ENCODE measurements at places on chromosomes 12 and 14.
A peak's percentile ranks its signal among the peaks of the same experiment; 100 is the strongest.

DNA sequence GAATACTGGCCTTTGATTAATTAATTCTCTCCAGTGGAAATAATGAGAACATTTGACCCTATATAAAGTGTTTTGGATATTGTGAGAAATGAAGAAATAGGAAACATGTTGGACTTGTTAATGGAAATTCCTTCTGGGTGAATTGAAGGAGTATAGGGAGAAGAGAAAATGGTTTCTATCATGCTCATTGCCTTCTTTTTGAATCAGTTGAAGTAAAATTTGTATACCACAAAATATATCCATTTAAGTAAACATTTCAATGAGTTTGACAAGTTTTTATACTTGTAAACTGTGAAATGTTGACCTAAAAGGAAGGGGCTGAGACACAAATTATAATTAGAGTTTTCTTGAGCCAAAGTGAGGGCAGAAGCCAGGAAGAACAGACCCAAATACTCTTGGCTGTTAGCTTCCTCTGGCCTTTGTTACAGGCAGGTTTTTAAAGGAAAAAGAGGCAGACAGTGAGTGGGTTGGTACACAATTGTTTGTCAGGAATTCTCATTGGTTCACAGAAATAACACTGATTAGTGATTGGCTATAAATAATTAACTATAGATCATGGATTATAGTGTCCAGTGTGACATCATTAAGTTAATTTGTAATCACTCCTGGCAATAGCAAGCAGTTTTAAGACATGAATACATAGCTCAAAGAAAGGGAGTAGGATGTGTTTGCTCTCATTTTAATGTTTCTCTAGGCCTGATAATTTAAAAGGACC lies 826 bp downstream of the ZNF705A start:
- DNase-seq, result no peak

DNA sequence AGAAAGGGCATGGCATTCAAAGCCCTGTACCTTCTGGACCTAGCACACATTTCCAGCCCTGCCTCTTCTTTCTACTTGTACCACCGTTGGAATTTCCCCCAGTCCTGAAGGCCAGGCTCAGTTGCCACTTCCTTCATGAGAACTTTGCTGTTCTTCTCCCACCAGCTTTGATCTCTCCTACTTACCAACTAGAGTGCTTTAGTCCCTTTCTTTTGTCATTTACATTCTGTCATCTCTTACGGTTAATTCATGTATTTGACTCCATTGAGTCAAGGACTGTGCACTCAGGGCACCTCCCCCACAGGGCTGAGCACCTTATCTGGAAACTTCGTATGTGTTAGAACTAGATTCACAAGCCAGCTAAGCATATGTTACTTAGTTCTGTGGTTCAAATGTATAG lies 26.3 kb downstream of the BICDL1 start:
- DNase-seq, result no peak

- no peak for DNase-seq
Measured at GRCh38 chr12:44384136-44384535, 492.0 kb downstream of the NELL2 start.

DNA sequence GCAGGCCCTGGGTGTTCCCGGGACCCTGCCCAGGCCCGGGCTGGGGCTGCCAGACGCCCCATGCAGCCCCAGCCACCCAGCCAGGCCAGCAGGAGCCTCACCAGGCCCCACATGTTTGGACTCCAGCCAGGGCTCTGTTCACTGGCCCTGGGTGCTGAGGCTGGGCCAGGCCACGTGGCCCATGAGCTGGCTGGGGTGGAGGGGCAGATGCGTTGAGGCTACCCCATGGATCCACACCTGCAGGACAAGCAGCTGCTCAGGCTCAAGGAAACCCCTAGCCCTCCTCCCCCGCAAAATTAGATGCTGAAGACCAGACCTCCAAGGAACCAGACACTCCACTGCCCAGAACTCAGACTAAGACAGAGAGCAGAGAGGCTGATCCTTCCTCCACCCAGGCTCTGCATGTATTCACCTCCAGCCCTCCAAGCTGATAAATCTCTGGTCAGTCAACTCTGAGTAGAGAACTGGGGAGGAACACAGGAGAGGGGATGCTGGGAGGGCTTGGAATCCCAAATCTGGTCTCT lies 1.6 kb downstream of the CDH24 start:
- DNase-seq, result no peak

DNA sequence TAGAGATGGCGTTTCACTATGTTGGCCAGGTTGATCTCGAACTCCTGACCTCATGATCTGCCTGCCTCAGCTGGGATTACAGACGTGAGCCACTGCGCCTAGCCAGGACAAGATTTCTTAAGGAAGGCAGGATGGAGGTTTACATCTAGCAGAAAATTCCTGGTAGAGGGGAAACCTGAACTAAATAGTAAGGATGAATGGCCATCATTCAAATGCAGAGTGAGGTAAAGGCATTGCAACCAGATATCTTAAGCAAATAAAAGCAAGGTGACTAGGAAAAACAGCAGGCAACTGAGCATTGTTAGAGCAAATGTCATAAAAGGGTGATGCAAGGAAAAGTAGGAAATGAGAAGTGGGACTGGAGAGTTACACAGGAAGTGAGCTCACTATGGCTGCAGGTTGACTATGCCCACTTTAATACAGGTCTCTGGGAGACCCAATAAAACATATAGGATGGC lies 133.0 kb downstream of the SOX5 start:
- DNase-seq, result no peak

DNA sequence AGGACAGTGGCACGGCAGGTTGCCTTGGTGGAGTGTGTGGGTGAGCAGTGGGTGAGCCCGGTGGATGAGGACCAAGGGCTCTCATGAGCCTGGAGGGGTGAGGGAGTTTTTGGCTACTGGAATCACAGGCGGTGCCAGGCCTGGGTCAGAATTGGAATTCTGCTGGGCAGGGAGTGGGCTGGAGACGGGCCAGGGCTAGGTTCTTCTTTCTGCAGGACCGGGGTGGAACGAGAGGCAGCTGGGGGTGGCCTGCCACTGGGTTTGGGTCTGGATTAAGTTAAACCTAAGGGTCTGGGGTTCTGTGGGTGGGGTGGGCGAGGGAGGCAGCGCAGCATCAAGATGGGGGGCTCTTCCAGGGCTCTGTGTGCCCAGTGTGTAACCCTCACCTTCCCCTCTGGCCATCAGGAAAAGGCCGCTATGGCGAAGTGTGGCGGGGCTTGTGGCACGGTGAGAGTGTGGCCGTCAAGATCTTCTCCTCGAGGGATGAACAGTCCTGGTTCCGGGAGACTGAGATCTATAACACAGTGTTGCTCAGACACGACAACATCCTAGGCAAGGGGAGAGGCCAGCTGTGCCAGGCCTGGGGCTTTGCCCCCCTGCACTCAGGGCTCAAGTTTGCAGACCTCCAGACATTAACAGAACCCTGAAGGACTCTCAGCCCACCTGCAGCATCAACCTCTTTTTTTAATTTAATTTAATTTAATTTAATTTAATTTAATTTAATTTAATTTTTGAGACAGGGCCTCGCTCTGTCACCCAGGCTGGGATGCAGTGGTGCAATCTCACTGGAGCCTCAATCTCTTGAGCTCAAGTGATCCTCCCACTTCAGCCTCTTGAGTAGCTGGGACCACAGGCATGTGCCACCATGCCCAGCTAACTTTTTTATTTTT lies 7.0 kb downstream of the ACVRL1 start:
- no peak for DNase-seq

- DNase-seq, result peak; percentile 88
Measured at GRCh38 chr12:110826592-110827200, 20.1 kb upstream of the CCDC63 start.

GRCh38 chr14:90348270-90348669 lies 16.5 kb upstream of the NRDE2 start:
- DNase-seq, result no peak

GRCh38 chr14:30482276-30482675 lies 76.7 kb upstream of the G2E3 start:
- DNase-seq, result no peak

DNA sequence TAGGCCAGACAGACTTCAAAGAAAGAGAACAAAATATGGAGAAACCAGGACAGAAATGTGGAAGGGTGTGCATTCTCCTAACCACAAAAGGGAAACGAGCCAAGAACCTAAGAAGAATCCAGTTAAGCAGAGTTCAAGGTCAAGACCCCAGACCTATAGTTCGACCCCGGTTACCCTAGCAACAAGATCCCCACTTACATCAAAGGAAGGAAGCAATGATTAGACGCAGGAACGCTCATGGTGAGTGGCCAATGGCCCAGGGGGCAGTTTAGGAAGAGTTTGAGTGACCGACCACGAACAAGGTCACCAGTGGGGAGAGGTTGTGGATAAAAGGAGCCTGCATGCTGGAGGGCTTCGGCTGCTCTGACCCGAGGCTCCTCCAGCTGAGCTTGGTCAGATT lies 36.2 kb downstream of the OAS2 start:
- DNase-seq, result no peak

- no peak for DNase-seq
Measured at GRCh38 chr14:52767058-52767833, 24.2 kb downstream of the GNPNAT1 start.

DNA sequence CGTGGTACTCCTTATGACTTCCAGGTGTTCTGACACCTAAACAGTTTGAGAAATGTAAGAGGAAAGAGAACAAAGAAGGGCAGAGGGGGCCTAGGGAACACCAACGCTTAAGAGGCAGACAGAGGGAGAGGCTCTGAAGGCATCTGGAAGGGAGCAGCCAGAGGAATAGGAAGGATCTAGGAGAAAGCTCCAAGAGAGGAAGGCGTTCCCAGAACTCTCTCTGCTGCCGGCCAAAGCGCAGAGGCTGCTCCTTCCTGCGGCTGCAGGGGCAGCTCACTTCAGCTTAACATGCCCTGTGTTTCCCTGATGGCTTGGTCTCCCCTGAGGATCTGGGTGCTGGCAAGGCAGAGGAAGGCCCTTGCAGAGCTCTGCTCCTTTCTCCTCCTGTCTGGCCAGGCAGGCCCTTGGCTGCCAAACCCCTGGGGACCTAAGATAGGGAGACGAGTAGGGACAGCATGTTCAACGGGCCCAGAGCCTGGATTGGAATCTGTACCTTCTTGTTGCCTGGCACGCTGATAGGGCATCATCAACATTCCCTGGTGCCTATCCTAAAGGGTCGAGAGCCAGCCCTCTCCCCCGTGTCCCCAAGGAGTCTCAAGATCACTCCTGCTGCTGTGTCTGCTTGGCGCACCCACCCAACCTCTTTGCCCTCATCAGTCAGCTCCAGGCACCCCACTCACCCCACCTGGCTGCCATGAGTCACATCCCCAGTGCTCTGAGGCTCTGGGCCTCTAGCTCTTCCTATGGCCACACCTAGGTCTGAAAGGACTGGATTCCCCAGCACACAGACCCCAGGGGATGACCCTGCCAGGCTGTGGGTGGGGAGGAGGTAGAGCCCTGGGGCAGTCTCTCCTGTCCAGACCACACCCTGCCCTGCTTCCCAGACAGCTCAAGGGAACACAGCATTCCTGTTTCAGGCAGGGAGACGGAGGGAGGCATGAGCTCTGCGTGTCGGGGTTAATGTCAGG lies 45.6 kb downstream of the LTBP2 start:
- no peak for DNase-seq

DNA sequence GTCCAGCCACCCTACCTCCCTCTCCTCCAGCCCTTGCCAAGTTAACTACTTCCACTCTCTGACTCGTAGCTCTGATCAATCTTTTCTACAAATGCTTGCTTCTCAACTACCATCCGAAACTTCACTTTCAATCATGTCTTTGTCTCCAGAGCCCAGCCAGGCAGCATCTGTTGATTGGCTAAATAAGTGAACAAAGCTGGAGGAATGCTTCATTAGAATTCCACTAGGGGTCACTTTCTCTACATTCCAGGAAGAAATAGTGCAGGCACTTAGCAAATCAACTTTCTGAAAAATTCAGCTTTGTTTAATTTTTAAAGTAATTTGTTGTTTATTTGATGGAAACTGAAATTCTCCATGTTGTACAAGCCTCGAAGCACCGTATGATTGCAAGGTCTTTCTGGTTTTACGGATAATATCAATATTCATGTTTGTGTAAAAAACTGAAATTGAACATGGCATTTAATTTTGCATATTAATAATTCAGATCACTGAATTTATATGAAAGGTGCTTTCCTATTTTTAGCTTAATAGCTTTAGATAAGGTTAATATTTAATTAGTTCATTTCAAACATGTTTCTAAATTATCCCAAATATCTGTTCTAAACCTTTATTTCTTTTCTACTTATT lies 32.4 kb upstream of the HELB start:
- DNase-seq, result peak; percentile 90

DNA sequence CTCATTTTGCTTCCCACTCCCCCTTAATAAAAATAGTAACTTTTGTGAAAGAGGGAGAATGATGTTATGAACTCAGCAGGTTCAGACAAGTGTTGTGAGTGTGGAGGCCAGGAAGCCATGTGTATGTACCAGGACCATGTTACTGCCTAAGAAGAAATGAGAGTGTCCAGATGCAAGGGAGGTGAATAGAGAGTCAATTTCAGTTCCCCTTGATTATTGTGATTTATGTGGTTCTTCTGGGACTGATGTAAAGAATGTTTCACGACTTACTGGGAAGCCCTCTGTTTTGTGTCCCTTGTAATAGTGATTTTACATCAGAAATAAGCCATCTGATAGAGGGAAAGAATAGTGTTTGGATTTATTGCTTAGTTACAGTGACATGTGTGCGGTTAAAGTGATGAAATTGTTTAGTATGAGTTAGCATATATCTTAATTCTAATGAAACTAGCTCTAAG lies 32.5 kb downstream of the FBXO34 start:
- DNase-seq, result no peak

DNA sequence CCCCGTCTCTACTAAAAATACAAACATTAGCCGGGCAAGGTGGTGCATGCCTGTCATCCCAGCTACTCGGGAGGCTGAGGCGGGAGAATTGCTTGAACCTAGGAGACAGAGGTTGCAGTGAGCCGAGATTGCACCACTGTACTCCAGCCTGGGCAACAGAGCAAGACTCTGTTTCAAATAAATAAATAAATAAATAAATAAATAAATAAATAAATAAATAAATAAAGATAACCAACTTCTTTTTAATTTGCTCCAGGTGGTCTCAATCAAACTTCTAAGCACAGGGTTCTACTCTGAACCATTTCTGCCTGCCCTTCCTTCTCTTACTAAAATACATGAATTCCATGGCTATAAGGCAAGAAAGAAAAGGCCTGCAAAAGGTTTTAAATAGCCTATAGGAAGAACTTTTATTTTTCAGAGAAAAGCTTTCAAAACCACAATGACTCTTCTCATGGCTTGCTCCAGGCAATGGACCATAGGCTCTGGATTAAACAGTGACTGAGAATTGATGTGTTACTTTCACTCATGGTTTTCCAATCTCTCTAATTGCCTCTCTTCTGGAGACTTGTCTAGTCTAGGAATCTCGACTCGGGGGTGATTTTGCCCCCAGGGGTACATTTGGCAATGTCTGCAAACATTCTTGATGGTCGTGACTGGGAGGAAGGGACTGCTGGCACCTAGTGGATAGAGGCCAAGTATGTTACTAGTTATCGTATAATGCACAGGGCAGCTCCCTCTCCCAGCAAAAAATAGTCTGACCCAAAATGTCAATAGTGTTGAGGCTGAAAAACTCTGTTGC lies 14.4 kb downstream of the IGF1 start:
- DNase-seq, result no peak

GRCh38 chr12:116561181-116561821 lies 2.1 kb downstream of the MAP1LC3B2 start:
- DNase-seq, result no peak

DNA sequence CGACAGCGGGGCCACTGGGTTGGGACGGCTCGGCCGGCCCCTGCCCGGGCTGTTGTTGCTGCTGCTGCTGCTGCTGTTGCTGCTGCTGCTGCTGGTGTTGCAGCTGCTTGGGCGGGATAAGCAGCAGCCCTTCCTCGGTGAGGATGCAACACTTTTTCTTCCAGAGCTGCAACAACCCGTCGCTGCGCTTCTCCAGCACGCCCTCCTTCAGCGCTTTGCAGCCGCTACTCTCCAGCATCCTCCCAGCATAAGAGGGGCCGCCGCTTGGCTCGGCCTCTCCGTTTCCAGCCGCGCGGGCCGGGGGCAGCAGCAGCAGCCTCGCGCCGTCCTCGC lies 529 bp downstream of the PHLDA1 start:
- no peak for DNase-seq
